ENCODE measurements at places on chromosomes 13 and 19.

- peaks cover 59% of the 10 kb centered on the region for H3K4me1 ChIP-seq
- H3K36me3 ChIP-seq, result no peaks in the 10 kb centered on the region
- H3K4me3 ChIP-seq, result no peak overlapping the region
- no peak overlapping the region for H3K27ac ChIP-seq
- no peak for DNase-seq
- H3K27me3 ChIP-seq, result no peaks in the 10 kb centered on the region
Observed at GRCh38 chr13:44107357-44108121, 227.8 kb downstream of the LACC1 start.

DNA sequence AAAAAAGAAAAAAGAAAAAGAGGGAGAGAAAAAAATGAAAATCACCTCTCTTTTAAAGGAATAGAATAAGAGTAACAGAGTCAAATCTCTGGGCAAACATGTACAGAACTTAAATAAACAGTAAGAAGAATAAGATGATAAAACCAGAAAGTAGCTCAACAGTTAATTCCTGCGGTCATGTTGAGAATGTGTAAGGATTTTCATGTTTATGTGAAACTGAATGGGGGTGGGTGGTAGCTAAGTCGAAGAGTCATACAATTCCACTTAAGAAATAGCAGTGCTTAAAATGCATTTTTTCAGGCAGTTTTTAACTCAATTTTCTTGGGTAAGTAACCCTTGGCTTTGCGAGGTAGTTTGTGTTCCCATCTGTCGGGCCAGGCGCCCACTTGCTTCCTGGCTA, 60.9 kb downstream of the PEX11G start:
- H3K4me1 ChIP-seq, result peaks cover 3% of the 10 kb centered on the region
- no peak overlapping the region for H3K27ac ChIP-seq
- no peaks in the 10 kb centered on the region for H3K27me3 ChIP-seq
- DNase-seq, result no peak
- no peak overlapping the region for H3K4me3 ChIP-seq

DNA sequence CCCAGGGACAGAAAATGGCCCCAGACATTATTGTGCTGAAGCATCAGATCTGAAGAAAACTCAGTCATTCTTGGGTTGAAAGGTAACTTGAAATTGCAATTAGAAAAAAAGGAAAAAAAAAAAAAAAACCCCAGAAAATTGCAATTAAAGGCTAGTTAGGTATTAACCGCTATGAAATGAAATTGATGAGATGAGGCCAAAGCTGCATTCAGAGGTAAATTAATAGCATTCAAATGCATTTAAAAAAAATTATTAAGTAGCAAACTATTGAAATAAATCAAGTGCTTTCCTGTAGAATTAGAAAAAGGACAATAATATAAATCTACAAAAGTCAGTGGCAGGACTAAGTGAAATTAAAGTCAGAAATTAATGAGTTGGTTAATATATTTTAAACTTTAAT, 6.4 kb downstream of the PGLS start:
- H3K36me3 ChIP-seq, result peaks cover 4% of the 10 kb centered on the region
- H3K27me3 ChIP-seq, result no peaks in the 10 kb centered on the region
- H3K4me1 ChIP-seq, result no peaks in the 10 kb centered on the region
- peak; percentile 20 for DNase-seq

DNA sequence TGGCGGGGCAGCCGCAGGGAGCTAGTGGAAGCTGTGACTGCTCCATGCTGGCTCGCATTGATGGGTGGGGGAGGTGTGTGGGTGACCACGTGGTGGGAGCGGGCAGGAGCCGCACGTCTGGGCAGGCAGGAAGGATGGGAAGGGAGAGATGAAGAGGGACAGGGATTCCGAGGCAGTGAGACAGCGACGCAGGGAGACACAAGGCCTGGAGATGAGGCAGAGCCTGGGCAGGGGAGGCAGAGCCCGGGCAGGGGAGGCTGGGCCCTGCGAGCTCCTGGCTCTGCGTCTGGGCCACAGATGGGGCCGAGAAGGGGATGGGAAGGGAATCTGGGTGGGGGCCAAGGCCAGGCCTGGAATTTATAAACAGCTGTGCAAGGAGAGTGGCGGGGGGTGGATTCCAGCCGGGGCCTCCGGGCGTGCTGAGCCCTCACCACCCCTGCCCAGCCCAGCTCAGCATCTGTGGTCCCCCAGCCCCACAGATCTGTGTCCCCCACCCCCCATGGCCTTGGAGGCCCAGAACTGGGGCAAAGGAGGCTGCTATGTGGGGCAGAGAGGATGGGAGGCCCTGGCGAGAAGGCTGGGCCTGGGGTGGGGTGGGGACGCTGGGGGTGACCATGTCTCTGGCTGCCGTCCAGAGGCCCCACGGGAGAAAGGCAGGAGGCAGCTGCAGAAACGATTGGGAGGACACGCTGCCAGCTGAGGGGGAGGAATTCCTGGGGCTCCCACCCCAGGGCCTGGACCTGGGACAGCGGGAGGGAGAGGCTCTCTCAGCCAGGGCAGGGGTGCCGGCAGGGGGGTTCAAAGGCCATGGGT, 6.0 kb downstream of the EHD2 start:
- peak overlapping the region; percentile 87 for H3K27ac ChIP-seq
- peak; percentile 99 for DNase-seq
- H3K4me3 ChIP-seq, result no peak overlapping the region
- peaks cover 26% of the 10 kb centered on the region for H3K36me3 ChIP-seq
- peaks cover 33% of the 10 kb centered on the region for H3K4me1 ChIP-seq

- no peaks in the 10 kb centered on the region for H3K4me1 ChIP-seq
- no peak overlapping the region for H3K4me3 ChIP-seq
- H3K27ac ChIP-seq, result no peak overlapping the region
- H3K36me3 ChIP-seq, result no peaks in the 10 kb centered on the region
- no peak for DNase-seq
Observed at GRCh38 chr13:90898811-90899210, 448.7 kb upstream of the MIR17HG start.
